ENCODE measurements at places on chromosomes 7 and 10.
A peak's percentile ranks its signal among the peaks of the same experiment; 100 is the strongest.

DNA sequence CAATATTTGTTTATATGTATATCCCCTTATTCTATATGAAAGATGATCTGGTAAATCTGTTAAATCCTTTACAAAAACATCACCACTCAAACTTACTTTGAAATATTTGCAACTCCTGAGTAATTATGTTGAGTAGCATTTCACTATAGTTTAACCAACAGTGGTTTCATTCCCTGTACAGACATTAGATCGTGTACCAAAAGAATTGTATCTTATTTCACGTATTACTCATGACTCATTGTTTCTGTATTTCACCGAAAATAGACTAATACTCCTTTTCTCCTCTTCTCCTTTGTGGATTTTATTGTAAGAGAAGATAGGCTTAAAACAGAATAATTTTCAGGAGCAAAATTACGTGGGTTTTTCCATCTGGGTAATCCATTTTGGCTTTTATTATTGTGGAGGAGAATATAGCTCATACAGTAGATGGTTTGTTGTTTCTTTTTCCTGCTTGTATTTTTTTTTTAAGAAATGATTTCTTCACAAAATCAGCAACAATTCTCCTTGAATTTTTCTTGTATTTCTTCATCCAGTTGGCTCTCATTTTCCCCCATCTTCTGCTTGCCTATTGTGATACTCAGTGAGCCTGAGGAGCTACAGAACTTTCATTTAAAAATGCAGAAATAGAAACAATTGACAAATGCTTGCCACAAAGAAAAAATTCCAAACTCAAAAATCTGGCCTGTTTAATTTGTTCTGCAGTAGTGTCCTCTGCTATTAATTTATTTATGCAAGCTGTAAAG, 90.6 kb upstream of the OIT3 start:
- DNase-seq = no peak

DNA sequence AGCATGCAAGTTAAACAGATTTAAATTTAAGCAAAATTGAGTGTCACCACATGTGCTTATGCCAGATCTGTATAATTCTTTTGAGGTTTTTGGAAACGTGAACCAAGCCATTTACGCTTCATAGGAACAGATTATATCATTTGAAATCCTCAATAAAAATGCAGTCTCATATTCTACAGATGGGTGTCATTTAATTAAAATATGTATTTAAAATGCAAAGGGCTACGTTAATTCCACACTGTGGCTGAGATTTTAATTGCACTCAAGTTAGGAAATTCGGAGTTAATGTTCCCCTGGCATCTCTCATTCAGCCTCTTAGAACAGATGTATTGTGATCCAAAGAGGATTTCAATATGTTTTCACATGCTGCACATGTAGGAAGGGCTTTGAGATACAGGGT, 164.5 kb upstream of the LRGUK start:
- no peak for DNase-seq

DNA sequence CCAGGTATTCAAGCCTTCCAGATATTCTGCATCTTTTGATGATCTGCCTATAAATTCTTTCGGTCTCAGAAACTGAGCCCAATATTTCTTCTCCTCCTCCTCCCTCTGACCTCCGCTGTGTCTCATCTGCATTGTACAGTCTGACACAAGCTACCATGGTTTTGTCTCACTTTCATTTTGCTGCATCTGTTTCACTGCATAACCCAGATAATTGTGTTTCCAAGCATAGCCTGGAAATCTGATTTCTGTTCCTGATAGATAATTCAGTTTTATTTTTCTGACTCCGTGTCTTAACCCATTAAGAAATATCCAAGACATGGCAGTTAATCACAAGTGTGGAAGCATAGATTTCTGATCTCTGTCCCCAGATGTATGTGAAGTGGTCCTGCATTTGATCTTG, 374.2 kb upstream of the SEMA3A start:
- DNase-seq = no peak

DNA sequence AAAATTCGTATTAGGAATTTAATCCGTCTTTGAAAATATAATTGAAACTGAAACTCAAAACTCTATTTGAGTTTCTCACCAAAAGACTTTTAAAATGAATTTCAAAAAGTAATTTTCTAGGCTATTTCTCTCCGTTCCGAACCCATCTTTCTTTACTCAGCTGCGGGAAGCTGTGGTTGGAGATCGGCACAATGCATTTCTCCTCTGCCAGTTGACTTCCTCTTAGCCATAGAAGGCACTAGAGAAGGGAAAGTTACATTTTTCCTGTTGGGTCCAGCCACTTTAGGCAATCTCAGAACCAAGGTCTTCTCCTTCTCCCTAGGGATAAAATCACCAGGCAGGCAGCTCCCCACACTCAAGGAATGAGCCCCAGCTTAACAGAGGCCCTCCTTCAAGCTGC, 133.6 kb upstream of the COL1A2 start:
- DNase-seq = no peak

DNA sequence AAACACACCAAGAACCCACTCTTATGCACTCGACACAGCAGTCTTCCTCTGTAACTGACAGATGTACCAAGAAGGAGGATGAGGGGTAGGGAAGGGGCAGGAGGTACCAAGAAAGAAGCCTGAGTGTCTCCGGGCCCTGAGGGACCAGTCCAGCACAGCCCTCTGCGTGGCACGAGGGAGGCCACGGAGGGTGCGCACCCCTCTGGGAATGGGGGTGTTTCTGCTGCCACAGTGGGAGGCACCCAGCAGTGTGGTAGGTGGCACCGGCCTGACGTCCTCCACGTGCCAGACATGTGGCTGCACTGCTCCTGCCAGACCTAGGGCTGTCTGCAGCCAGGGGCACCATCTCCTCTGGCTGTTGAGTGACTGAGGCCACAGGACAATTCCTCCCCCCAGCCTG, 154.3 kb downstream of the ZMYND11 start:
- DNase-seq = no peak

DNA sequence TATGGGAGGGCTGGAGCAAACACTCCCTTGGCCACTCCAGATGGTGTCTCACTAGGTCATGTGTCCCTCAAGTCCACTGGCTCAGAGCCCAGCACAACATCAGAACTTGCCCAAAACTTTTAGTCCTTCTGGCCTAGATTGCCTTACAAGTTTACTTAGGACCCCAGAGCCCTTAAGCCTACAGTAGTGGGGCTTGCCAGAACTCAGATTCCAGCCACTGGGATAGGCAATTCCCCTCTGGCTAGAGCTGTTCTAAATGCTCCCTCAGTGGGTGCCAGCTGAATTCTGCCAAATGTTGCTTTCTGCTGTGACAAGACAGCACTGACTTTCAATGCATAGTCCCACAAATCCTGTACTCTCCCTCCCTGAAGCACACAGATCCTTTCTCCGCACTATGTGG, 331.1 kb downstream of the HTR7 start:
- no peak for DNase-seq

GRCh38 chr7:142835487-142835886, 19.4 kb upstream of the EPHB6 start:
- DNase-seq = no peak

DNA sequence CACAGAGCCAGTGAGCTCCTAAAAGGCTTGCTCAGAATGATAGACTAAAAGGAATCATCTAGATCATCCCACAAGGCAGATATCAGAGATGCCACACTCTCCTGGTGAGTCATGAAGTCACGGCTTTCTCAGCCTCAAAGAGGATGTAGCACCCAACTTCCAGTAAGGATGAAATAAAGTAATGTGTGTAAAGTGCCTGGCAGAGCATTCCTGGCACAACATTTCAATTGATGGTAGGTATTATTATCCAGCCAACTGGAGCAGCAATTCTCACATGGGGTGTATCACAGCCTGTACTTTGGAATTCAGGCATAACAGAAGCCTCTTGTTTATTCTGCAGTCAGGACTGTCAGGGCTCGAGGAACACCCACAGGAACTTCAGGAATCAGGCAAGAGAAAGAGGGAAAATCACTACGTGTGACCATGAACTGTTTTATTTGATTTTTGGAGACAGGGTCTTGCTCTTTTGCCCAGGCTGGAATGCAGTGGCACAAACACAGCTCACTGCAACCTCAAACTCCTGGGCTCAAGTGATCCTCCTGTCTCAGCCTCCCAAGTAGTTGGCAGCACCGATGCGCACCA, 5.3 kb upstream of the NAT16 start:
- no peak for DNase-seq

GRCh38 chr10:52145636-52146035, 168.4 kb upstream of the DKK1 start:
- DNase-seq = no peak

- DNase-seq = peak; percentile 66
Observed at GRCh38 chr7:115230882-115231571, 309.1 kb downstream of the MDFIC start.

GRCh38 chr7:8773518-8773917, 340.1 kb downstream of the NXPH1 start:
- DNase-seq = no peak

GRCh38 chr10:102824664-102825063, 12.5 kb downstream of the CYP17A1 start:
- DNase-seq = no peak

DNA sequence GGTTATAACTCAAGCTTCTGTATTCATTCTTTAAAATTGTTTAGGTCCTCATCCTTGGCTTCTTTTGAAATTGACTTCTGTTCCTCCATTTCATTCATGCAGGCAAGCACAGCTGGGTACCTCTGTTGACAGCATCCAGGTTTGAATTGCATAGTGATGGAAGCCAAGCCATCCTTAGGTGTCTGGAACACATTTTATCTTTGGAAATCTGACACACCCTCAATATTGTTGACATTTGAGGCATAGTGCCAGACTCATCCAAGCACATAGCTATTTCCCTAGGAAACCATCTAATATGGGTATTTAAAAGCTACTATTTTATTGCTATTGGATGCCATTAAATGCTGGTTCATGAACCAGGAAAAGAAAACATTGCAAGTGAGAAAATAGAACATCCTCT, 142.1 kb upstream of the PTPRZ1 start:
- no peak for DNase-seq

DNA sequence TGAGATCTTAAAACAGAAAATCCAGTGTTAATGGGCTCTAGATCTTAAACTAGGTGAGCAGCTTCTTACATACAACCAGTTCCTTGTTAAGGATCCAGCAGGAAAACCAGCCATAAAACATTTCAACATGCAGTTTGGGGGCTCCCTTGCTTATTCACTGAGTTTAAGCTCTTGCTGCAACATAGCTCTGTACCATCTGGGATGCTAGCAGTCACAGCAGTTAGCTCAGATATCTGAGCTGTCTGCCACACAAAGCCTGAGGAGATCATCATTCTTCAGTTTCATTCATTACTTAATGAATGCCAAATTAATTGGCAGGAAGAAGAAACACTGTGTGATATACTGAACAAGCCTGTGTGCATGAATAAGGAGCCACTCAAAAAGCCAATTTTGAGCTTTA, 62.8 kb downstream of the PODXL start:
- DNase-seq = no peak

Data from CD4-positive, alpha-beta T cell treated with Interleukin-15 for 4 hours (primary cell).